ENCODE measurements at places on chromosomes 7 and 10.

- DNase-seq: peak; percentile 24
These were observed 816 bp downstream of the DMTF1 start for GRCh38 chr7:87152897-87153641.

DNA sequence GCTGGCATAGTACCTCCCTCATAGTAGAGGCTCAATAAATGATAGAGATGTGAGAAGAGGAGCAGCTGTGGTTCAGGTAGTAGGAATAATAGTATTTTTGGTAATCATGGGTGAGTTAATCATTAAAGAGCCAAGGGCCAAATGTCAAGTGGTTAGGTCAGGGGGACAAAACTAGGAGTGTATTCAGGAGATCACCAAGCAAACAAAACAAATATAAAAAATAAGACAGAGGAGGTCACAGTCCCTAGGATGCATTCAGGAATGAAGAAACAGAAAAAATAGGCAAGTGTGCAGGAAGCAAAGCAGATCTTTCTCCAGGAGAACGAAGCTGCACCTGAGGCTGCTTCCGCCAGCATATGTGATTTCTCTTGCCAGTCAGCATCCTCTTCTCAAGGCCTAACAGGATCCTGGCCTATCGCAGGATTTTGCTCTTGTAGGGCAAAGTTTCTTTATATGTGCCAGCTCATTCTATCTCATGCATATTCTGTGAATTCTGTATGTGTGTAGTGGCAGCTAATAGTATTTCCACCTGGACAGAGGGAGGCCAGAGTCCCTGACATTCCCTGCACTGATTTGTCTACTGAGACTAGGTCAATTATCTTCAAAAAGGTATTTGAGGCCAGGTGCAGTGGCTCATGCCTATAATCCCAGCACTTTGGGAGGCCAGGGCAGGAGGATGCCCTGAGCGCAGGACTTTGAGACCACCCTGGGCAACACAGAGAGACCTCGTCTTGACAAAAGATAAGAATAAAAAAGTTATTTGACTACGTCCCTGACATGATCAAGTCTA, 82.7 kb downstream of the AKR1D1 start:
- no peak for DNase-seq

DNA sequence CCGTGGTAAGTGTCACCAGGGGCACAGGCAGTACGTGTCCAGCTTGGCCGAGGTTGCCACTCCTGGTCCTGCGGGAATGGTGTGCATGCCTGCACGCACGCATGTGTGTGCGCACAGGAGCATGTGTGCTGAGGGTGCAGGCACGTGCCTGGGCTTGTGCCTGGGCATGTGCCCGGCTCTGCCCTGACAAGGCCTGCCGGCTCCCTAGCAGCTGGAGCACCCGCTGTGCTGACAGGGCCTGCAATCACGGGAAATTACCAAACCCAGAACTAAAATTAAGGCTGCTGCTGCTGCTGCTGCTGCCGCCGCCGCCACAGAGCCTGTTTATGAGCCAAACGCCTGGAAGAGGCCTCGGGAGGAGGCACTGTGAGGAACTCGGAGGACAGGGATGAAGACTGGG, 28.7 kb downstream of the GHRHR start:
- DNase-seq: no peak

DNA sequence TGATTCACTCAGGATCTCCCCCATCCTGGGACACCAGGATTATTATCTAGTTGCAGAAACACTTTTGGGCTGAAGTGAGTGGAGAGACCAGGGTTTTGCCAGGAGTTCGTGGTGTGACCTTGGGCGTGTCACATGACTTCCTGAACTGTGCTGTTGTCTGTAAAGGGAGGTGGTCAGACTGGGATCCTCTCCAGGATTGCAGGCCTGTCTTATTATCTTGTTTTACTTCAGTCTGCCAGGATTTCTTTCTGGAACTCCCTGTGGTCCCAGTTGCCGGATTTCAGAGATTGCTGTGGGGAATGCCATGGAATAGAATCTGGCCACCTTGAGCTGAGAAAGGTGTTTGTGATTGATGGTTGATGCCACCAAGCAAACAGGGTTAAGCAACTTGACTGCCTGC, 35.8 kb downstream of the CRCP start:
- no peak for DNase-seq

DNA sequence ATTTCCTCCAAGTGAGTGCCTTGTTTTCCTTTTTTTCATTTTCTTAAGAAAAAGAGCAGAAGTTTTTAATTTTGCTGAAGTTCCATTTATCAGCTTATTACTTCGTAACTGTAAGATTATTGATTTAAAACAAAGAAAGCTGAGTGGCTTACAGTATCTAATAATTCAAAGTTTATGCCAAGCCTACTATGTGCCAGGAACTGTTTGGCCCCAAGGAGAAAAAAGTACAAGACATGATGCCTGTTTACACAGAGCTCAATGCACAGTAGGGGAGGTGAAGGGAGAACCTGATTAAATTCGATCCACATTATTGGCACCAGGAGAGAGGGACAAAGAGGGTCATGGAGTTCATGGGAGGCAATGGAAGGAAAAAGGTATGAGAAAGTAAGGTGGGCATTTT, 419.3 kb upstream of the ZMIZ1 start:
- DNase-seq: no peak
